Stimulated activated naive CD8-positive, alpha-beta T cell treated with anti-CD3 and anti-CD28 coated beads, Interleukin-15, Interleukin-2, amounts not matched to agents 100 U/mL and 50 U/mL, for 24 hours (primary cell): ENCODE measurements at places on chromosomes 2 and 18.

DNA sequence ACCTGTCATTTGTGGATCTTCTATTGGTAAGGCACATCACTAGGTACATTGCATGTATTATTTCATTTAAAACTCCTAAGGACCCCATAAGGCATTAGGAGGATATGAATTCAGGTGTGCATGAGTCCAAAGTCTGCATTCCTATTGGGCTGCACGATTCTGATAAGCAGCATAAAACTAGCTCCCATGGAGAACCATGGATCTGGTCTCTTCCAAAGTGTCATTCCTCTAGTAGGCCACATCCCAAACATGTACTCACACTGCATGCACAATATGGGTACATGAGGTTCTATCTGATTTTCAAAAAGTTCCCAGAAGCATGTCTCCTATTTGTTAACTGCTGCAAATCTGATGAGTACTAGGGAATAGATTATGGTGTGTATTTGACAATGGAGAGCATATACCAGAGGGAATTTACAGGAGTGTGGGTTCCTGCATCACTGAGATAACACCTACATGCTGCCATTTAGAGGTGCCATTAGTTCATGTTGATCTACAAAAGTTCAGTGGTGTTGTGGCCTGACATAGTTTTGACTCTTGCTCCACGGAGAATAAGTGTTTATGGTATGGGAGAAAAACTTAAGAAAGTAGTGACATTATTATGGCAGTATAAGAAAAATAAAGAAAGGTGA lies 11.3 kb downstream of the CYTIP start:
- DNase-seq: no peak

DNA sequence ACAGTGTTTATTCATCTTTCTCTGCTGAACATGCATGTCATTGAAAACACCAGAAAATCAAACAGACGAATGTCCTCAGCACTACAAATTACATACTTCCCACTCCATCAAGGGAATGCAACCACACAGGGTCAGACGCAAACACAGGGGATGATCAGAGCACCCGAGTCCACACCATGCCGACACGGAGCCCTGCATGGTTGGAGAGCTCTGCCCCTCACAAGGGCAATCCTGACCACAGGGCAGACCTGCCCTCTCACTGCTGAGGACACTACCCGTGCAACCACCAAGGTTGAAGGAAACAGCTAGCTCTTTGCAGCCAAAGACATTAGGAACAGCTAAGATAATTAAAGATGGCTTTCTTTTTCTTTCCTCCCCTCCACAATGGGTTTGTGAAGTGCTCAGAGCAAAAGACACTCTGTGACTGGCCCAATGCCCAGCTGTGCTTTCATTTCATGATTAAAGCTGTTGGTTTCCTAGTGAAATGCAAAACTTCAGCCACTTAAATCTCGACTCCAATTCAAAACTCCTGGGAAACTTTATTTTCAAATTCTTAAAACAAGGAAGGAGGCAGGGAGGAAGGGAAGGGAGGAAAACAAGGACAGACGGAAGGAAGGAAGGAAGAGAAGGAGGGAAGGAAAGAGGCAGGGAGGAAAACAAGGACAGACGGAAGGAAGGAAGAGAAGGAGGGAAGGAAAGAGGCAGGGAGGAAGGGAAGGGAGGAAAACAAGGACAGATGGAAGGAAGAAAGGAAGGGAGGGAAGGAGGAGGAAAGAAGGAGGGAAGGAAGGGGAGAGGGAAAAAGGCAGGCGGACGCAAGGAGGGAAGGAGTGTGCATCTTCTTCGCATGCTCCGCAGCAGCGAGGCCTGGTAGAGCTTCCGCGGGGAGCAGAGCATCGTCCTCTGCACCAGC lies 65.8 kb downstream of the NDUFA10 start:
- DNase-seq: no peak

DNA sequence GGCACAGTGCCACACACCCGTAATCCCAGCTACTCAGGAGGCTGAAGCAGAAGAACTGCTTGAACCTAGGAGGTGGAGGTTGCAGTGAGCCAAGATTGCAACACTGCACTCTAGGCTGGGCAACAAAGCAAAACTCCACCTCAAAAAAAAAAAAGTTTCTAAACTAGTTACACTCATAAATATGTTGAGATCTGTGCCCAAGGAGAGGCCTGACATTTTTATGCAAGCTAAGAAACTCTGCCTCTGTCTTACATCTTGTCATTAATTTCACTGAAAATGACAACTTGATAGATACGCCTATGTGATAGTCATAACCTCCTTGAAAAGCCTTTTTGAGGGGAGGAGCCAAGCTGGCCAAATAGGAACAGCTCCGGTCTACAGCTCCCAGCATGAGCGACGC lies 412.7 kb downstream of the STK39 start:
- DNase-seq: no peak

DNA sequence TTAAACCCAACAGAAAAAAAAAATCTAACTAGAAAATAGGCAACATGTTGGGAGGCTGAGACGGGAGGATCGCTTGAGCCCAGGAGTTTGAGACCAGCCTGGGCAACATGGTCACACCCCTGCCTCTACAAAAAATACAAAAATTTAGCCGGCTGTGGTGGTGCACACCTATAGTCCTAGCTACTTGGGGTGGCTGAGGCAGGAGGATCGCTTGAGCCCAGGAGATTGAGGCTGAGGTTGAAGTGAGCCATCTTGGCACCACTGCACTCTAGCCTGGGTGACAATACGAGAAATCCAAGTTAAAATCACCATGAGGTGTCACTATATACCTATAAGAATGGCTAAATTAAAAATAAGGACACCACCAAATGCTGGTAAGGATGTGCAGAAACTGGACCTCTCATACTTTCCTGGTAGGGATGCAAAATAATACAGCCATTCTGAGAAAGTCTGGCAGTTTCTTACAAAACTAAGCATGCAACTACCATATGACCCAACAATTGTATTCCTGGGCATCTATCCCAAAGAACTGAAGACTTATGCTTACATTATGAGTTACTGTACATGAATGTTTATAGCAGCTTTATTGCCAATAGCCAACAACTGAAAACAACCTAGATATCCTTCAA lies 2.2 kb downstream of the SEPTIN10 start:
- no peak for DNase-seq

- no peak for DNase-seq
These were observed 117.0 kb upstream of the RIOK3 start for GRCh38 chr18:23336101-23336500.

DNA sequence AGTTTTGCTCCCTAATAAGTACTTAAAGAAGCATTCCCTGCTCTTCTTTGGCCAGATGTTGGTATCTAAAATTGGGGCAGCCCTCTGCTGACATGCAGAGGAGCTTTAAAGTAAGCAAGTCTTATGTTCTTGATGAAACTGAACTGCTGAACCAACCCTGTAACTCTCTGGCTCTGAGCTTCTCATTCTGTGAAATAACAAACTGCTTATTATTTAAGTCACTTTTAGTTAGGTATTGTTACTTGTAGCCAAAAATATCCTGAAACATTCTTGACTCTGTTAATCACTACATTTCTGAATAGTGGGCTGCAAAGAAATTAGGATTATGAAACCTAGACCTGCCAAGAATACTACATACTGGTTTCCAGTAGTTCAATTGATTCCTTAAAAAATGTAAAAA lies 15.5 kb downstream of the PPP3R1 start:
- no peak for DNase-seq

DNA sequence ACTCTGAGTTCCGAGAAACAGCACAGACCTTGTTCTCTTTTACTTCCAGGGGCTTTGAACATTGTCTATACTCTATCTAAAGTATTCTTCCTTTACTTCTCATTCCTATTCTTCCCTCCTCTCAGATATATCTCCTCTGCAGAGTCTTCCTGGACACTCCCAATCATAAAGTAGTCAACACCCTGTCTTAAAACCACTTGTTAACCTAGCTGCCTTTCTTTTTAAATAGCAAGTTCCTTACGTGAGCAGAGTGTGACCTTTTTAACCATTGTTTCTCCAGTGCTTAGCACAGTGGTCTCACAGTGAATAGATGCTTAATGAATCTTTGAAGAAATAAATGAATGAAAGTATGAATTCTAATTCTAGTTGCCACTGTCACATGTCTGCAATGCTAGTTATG lies 47.4 kb downstream of the PTRHD1 start:
- no peak for DNase-seq
